ENCODE measurements at places on chromosomes 7 and 10. TPM values are rescaled to one million over a fixed set of nuclear protein-coding genes. Genes with fewer than 3 reads are reported as not detected.

- no peak for DNase-seq
These were observed 222.4 kb upstream of the LRGUK start for GRCh38 chr7:133904776-133905175.

DNA sequence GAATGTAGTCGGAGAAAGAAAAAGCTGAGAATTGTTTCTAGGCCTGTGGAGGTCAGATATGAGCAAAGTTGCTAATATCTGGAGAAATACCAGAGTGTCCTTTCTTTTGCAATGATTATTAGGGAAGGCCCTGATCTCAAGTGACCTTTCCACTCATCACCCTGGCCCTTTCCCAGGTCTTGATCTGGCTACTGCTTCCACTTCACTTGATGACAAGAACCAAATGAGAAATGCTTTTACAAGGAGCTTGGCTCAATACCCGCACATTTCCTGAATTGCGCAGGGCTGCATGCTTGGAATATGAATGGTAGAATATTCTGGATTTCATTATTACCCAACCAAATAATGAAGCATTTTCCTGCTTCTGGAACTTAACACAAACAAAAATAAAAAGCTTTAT, 104.6 kb downstream of the ITGB8 start:
- no peak for DNase-seq

DNA sequence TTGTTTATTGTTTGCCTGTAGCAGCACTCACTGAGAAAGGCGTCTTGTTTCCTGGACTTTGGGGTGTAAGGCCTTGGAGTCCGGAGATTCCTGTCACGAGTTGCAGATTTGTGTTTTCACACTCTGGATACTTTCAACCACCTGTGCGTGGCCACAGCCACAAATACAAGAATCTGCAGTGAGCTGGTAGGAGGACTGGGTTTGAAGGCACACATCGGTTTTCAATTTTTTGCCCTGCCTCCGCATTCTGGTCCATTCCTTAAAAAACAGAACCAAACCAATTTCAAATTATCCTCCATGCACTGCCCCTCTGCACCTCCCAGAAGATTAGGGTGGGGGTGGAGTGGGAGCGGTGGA, 619 bp downstream of the EXOC4 start:
- DNase-seq = no peak

DNA sequence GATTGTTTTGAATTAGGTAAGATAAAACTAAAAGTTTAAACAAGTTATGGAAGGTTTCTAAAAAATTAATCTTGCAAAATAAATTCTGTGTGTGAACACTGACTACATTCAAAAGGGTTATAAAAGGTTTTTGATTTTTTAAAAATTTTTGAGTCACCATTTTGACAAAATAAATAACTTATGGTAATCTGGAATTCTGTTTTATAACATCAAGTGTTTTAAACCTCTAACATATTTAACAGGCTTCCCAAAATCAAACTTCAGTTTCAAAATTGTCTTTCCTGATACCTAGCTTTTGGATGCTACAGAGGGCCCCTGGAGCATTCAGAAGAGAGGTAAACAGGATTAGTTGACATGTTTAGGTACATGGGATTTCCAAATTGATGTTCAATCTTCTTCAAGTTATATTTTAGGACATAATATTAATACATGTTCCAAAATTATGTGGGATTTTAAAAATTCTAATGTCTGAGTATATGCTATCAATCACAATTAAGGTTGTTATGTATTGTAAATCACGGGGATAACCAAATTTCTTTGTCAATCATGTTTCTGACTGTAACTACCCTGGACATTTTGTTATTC, 8.1 kb upstream of the CPA2 start:
- DNase-seq = no peak

DNA sequence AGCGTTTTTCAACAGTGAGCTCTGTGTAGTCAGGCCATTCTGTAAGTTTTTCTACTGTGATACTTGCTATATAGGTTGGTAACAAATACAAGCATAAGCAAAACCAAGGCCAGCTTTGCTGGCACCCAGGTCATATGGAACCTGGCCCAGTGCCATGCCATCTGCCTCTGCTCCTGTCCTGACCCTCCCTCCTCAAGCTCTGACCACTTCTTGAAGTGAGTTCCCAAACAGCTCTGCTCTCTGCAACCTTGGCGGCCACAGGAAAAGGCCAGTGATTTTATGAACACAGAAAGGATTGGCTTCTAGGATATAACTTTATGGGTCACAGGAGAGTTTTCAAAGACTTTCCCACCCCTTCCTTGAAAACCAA, 12.8 kb downstream of the NOD1 start:
- no peak for DNase-seq

DNA sequence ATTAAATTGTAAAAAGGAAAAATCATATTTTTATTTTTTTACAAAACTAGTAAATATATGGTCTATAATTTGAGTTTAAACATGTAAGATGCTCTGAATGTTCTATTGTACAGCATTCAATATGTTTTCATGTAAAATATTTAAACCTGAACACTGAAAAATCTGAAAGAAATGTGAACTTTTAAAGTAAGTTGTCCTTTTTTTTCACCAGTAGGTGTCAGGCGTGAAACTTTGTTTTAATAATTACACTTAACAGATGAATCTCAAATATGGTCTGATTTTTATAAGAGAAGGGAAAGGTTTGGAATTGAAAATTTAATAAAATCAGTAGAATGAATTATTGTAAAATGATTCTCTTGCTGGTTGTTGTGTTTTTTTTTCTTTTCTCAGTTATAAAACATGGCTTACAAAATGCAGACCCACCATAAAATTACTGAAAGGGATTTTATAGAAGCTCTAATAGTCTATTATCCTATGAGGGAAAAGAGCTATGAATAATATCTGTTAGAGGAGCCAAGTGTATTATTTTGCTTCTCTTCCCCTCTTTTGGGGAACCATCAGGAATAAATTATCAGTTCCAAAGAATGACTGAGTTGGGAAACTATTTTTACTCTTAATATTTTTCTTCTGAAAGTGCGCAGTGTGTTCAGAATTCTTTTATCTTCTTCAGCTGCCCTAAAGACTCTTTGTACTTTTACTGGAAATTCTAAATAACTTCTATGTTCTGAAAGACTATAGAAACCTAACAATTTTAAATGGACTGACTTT, 217.7 kb upstream of the FZD1 start:
- DNase-seq = no peak

- no peak for DNase-seq
These were observed 518.8 kb downstream of the PTPRN2 start for GRCh38 chr7:158068853-158069252.

- no peak for DNase-seq
These were observed 6.1 kb upstream of the MYOZ1 start for GRCh38 chr10:73647211-73647874.

- no peak for DNase-seq
These were observed 123.7 kb downstream of the MPP7 start for GRCh38 chr10:28179006-28179742.

DNA sequence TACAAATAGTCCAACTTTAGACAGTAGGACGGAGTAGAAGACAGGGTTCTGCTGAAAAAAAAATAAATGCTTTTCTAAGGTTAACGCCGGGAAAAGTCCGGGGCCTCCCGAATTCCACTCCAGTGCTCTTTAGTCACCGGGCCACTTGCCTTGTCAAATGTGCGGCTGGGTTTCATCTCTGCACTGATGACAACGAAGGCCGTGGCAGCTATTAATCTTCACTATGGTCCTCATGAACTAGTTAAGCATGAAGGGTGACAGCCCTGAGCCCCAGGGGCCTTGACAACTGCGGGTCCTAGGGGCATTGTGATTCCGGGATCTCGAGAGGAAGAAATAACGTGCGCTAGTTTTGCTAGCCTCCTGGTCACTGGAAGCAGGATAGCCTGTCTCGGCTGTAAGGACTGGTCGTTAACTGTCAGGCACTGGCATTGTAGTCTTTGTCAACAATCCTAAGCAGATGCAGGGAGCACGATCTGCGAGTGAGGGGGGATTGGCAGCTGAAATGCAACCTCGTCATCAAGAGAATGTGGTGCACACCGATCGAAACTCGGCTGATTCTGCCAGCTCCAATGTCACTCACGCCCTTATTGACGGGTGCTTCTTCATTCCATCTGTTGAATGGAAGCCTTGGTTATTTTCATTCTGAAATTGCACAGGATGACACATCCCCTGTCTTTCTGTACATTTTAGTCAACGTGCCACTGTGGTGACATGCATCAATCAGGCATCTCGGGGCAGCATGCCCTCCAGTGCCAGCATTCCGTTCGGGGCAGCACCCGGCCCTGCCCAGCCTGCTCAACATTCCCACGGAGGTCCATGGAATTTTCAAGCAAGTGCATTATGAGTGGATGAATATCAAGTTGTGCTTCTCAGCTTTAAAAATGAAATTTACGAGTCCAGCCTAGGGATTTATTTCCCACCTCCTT, 51.6 kb upstream of the MGMT start:
- DNase-seq = no peak

- DNase-seq = no peak
These were observed 107.4 kb downstream of the UNCX start for GRCh38 chr7:1340031-1340430.

DNA sequence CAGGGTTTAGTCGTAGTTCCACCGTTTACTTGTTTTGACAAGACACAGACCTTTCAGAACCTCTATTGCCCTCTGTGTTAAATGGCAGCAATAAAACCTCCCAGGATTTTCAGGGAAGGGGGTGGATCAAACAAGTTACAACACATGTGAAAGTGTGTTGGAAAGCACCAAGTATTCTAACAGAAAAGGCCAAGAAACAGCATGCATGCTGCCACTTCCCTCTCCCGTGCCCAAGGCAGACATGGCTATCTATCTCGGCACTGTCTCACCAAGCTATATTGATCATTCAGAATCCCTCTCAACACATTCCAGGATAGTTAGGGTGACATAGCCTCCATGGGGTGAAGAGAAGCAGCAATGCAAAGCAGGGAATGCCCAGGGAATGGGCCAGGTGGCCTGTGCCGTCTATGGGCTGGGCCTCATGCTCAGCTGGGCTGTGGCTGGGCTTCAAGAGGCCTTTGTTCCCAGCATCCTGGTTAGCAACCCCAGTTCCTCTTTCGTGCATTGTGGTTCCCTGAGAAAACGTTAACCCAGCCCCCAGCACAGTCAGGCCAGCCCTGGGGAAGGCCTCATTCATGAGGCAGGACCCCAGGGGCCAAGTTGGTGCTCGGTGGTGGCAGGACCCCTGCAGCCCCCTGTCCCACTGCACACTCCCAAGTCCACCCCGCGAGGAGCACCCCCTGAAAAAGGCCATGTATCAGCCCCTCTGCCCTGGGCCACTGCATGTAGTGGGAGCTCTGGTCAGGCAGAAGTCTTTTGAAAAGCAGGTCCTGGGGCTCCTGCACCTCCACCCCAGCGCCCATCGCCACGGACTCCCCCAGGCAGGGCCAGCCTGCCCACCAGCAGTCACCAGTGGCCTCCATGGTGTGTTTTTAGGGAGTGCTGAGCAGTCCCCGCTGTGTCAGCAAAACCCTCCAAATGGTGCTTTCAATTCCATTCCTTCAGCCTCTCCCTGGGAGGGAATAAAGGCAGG, 25.5 kb downstream of the VSIR start:
- no peak for DNase-seq

- no peak for DNase-seq
These were observed 92.6 kb downstream of the MTERF1 start for GRCh38 chr7:91787931-91788330.

- DNase-seq = no peak
These were observed 157.0 kb downstream of the EMX2 start for GRCh38 chr10:117699436-117700075.

GRCh38 chr7:50197549-50197948, 104.5 kb upstream of the ZPBP start:
- no peak for DNase-seq

SFTPD gene
- polyA plus RNA-seq = not detected

HOXA5 gene
- polyA plus RNA-seq = 7.1 TPM

Measured in keratinocyte (primary cell).